ENCODE measurements at places on chromosomes 5 and 9. TPM values are rescaled to one million over a fixed set of nuclear protein-coding genes. Genes with fewer than 3 reads are reported as not detected.

DNA sequence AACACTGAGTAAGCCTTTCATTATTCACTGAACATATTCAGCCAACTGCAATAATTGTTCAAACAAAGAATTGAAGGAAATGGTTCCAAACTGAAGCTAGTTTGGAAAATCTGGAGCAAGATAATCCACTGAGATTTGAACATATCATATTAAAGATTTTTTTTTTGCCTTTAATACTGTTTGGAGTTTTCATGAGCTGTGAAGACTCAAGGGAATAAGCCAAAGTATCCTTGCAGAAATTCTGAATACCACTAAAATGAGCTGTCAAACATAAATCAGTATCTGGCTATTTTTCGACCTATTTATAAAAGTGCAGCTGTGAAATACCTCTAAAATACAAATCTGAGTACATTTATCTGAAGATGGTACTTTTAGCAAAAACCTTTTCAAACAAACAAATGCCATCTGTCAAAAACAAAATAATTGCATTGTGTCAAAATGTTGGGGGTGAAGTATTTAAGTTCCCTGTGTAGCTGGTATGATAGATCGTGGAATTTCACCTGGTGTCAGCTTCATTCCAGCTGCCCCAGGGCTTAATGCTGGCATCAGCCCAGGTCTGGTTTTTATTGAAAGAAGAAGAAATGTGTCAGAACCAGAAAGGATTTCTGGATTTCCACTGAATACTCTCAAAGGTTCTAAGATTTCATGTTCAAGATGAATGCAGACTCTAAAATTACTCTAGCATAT is 149.0 kb upstream of the GRAMD2B start:
- peak; percentile 8 for DNase-seq

DNA sequence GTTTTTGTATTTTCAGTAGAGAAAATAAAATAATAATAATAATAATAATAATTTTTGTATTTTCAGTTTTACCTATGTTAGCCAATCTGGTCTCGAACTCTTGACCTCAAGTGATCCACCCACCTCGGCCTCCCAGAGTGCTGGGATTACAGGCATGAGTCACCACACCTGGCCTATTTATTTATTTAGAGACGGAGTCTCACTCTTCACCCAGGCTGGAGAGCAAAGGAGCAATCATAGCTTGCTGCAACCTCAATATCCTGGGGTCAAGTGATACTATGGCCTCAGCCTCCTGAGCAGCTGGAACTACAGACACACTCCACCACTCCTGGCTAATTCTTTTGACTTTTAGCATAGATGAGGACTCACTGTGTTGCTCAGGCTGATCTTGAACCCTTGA is 167.5 kb downstream of the TLE1 start:
- peak; percentile 46 for DNase-seq

DNA sequence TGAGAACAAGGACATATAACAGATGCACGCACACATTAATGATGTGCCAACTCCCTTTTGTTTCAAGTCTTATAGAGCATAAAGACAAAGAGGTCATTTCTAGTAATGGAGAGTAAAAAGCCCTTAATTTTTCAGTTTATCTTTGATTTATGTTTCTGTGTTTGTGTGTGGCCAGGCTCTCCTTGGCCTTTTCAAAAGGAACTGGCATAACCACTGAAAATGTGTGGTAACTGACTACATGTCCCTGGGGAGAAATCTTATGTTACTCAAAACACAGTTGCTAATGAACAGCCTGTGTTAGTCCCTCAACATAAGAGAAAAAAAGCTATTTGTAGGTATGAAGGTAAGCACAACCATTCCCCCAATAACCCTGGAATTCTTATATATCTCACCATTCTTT is 47.6 kb upstream of the SHOC1 start:
- DNase-seq, result no peak

Gene PKN3
- 2.1 TPM for total RNA-seq

GRCh38 chr5:147156012-147156411 is 78.8 kb upstream of the STK32A start:
- DNase-seq, result no peak

- DNase-seq, result no peak
These were observed 11.4 kb upstream of the C5orf63 start for GRCh38 chr5:127084656-127085055.

Gene MARCOL
- total RNA-seq, result not detected

- peak; percentile 44 for DNase-seq
These were observed 546.1 kb downstream of the ZNF608 start for GRCh38 chr5:124200381-124200780.

Measured in bronchial epithelial cell (primary cell).